Peyer's patch (tissue), 4 donors: ENCODE measurements at places on chromosomes 7 and 10.

GRCh38 chr10:69874449-69874848, 72.7 kb downstream of the COL13A1 start:
- H3K27me3 ChIP-seq = no peaks in the 10 kb centered on the region
- H3K36me3 ChIP-seq = no peaks in the 10 kb centered on the region
- H3K4me3 ChIP-seq = no peak overlapping the region

DNA sequence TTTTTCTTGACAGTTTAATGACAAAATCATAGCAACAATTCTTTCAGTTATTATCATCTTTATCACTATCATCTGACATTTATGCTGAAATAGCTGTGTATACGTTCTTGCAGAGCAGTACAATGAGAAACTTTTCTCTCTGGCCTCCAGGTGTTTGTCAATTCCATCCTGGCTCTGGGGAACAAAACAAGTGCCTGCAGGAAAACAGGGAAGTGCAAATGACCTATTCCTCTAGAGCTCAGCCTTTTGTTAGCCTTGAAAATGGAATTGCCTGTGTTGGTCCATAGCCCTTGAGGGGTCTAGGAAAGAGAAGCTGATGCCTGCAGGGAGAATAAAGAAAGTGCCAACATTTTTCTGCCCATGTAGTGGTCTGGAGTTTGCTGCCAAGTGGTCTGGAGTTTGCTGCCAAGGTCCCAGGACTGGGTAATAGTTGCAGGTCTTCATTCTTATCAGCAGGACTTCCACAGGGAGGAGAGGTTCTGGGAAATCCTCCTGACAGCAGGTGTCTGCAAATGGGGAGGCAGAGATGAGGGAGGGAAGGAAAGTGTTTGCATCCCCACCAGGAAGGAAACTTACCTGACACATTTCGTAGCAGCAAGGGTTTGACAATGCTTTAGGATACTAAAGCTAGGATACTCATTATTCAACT, 10.1 kb upstream of the CSTF2T start:
- H3K4me3 ChIP-seq = no peak overlapping the region
- no peak for DNase-seq
- H3K27me3 ChIP-seq = no peaks in the 10 kb centered on the region
- H3K4me1 ChIP-seq = no peaks in the 10 kb centered on the region
- no peaks in the 10 kb centered on the region for H3K36me3 ChIP-seq

DNA sequence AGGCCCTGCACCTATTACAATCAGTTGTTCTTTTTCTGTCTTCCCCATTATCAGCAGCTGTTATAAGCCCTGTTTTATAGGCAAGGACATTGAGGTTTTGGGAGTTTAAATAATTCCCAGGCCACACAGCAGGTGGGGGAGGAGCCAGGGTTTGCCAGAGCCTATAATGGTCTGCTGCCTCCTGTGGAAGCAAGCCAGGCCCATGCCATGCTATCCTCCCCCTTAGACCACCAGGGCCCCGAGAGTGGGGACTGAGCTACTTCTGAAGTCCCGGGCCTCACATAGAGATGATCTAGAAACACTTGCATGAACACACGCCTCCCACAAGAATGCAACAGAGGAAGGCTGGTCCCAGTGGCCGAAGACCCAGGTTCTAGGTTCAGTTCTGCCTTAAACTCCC, 141.7 kb downstream of the SH3PXD2A start:
- H3K27me3 ChIP-seq = no peaks in the 10 kb centered on the region
- no peak for DNase-seq
- no peak overlapping the region for H3K4me3 ChIP-seq
- H3K36me3 ChIP-seq = no peaks in the 10 kb centered on the region
- no peaks in the 10 kb centered on the region for H3K4me1 ChIP-seq

GRCh38 chr7:49669692-49670260, 103.7 kb upstream of the VWC2 start:
- H3K36me3 ChIP-seq = no peaks in the 10 kb centered on the region
- DNase-seq = no peak
- H3K4me1 ChIP-seq = no peaks in the 10 kb centered on the region
- no peaks in the 10 kb centered on the region for H3K27me3 ChIP-seq
- H3K4me3 ChIP-seq = no peak overlapping the region

DNA sequence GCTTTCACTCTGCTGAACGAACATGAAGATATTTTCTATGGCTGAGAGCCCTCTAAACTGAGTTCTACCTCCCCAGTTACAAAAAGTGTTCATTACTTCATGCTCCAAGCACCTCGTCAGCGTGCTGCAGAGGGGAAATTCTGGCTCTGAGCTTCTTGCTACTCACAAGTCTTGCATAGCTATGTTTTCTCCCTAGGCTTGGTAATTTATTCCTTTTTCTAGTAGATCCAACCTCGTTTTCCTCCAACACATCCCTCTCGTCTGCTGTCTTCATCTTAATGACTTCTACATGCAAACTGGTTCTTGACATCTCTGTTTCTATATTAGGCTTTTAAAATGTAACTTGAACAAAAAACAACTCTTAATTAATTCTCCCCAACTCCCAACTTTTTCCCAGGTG, 1034.5 kb downstream of the REEP3 start:
- no peak overlapping the region for H3K27ac ChIP-seq
- H3K27me3 ChIP-seq = no peaks in the 10 kb centered on the region
- H3K4me1 ChIP-seq = no peaks in the 10 kb centered on the region
- no peak overlapping the region for H3K4me3 ChIP-seq

GRCh38 chr7:95840953-95841950, 68.9 kb downstream of the DYNC1I1 start:
- no peak for DNase-seq
- no peak overlapping the region for H3K27ac ChIP-seq
- no peaks in the 10 kb centered on the region for H3K4me1 ChIP-seq
- H3K36me3 ChIP-seq = no peaks in the 10 kb centered on the region
- H3K4me3 ChIP-seq = no peak overlapping the region
